ENCODE measurements at places on chromosomes 6 and 20.
A peak's percentile ranks its signal among the peaks of the same experiment; 100 is the strongest.

- DNase-seq, result peak; percentile 99
Observed at GRCh38 chr6:145756170-145756662, 20.9 kb upstream of the EPM2A start.

- DNase-seq, result peak; percentile 48
Observed at GRCh38 chr6:133286765-133287164, 45.6 kb downstream of the EYA4 start.

DNA sequence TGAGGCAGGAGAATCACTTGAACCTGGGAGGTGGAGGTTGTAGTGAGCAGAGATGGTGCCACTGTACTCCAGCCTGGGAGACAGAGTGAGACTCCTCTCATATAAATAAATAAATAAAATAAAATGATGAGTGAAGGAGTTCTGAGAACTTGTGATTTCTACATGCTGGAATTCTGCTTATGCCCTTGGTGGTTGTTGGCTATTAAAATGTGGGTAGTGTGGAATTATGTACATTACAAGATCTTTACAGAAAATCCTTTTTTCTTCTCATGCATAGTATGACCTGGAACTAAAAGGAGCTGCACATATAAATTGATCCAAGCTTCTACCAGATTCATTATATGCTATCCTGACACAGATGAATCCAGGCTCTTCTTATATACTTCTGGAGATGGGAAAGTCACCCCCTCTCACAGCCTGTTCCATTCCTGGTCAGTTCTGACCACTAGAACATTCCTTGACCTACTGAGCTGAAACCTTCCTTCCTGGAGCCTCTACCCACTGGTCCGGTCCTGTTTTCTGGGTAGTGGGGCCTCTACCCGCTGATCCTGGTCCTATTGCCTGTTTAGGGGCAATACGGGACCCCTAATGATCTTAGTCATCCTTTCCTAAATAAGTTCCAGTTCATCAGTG, 37.7 kb upstream of the TAF8 start:
- no peak for DNase-seq

GRCh38 chr6:107840636-107841274, 16.6 kb upstream of the SCML4 start:
- DNase-seq, result no peak
